ENCODE measurements at places on chromosomes 2 and 18.

- no peak for DNase-seq
Measured at GRCh38 chr18:46859855-46860254, 57.5 kb downstream of the PIAS2 start.

GRCh38 chr2:149422337-149422990 is 92.1 kb downstream of the LYPD6 start:
- DNase-seq, result no peak

DNA sequence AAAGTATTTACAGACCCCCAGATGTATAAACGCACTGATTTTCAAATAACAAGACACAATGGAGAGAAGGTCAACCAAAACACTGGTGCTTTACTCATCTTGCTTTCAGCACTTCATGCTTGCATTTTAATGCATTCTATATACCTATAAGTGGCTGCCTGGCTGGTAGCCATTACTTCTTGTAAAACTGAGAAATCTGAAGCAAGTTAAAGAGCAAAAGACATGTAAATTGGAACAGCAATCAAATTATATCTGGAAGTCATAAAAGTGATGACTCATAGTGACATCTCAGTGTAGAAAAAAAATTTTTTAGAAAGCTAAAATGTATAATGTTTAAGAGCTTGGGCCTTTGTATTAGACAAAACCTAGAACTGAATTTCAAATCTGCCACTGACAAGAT is 106.2 kb downstream of the CCDC141 start:
- no peak for DNase-seq

GRCh38 chr2:207139552-207139951 is 26.2 kb downstream of the KLF7 start:
- no peak for DNase-seq

DNA sequence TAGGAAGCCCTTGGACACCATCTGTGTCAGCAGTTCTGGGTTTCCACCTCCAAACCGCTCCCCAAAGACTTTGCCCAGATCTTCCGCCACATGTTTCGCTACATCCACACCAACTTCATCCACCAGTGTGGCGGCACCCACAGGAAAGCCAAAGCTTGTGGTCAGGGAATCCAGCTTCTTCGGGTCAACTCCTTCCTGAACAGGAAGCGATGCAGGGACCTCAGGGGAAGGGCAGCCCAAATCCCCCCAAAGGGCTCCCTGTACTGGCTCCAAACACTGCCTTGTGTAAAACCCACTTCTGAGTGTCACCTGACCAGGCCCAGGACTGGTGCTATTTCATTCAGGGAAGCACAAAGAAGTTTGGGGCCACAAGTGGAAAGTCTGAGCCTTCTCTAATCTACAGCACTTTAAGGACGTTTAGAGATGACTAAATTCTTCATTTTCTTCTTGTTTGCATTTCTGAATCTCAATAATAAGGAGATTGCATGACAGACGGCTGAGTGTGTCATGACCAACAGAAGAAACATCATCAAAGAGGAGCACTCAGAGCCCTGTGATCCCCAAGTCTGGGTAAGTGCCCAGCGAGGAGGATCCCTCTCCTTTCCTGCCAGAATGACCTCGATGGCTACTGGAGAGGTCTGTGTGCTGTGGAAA is 20.8 kb downstream of the GAREM2 start:
- DNase-seq, result no peak

GRCh38 chr2:206971805-206972204 is 32.5 kb downstream of the CPO start:
- DNase-seq, result no peak

- DNase-seq, result no peak
Measured at GRCh38 chr2:171235262-171235881, 74.7 kb upstream of the TLK1 start.

DNA sequence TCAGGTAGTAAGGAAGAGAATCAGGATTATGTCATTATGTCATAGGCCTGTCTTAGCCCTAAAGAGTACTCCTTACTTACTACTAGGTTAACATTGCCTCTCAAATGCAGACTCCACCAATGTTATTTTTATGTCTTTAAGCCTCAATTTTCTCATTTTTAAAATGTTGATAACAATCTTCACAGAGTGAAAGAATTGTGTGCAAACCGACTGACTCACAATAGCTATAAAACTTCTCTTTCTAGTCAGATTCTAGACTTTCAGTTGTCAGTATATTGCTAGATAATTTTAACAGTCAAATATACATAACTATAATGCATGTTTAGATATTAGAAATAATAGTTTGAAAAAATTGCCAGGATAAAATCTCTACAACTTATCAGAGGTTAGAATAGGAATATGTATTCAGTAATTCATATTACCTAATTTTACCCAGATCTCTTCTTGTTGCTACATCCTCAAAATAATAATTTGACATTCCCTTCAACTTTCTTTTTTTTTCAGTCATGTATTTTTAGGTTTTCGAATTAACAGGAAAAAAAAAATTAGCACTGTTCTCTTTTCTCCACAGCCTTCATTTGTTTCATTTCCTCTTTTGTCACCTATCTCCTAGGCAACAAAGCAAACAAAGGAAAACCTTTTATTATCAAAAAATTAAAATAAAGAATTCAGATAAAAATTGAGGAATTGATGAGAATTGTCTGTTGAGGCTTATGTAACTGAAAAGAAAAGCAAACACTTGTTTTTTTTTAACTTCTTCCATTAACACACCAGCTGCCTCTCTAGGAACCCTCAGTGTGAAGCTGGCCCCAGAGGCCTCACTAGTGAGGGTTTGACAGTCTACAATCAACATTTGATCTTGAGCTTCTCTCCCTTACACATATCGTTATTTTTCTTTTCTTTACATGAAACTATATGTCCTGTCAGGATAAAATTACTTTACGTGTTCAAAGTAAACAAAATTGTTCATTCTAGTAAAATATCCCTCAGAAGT is 279.0 kb downstream of the CALCRL start:
- DNase-seq, result no peak

DNA sequence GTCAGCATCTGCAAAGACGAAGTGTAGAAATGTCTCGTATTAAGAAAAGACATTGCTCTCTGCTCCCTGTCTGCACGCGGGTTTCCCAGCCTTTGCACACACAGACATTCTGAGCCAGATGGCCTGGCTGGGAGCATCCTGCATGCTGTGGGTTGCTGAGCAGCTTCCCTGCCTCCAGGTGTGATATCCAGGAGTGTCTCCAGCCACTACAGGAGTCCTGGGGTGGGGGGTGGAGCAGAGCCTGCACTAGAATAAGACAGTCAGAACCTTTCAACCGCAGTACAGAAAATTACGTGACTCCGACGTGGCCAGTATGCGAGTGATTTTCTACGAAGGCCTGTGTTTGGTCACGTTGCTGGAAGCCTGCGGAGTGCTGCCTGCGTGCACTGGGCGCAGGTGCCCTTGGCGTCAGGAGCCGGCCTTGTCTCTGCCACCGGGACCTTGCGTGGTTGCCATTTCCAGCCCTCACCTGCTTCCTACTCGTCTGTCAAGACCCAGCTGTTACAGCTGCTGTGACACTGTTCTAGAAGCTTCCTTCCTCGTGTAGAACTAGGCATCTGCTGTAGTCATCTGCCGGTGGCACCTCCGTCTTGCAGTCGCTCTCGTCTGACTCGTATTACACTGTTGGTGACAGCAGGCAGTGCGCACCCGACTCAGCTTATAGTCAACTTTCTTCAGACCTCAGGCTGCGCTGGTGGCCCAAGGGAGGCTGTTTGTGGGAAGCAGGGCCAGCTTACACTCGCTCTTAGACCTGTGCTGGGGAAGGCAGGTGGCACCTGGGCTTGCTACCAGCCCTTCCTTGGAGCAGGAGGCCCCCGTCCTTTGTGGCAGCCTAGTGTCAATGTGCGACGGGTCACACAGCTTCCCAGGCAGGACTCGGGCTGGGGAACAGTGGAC is 11.2 kb downstream of the CTDP1 start:
- no peak for DNase-seq

DNA sequence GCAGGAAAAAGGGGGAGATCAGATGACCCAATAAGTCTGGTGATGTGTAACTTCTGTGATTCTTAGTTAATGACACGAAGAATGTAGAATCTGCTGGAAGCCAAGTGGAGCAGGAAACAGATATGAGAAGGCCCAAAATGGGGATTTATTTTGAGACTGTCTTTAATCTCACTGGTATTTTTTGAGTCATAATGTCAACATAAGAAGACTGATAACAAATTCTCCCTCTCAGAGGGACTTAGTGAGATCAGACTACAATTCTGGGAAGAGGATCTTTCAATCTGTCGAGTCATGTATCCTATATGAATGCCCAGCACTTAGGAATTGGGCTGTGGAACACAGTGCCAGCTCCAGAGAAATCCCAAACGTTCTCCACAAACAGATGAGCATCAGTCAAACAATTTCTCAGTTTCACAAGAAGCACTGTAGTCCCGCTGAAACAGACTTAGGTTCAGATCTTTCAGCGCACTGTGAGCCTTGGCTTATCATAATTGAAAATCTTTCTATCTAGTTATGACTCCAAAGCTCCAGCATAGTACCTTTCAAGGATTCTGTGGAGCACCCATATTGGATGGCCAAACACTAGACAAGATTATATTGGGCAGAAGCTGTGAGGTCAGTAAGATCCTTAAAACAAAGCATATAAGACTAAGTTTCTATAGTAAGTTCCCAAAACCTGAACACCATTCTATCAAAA is 738.2 kb downstream of the LRP1B start:
- no peak for DNase-seq

DNA sequence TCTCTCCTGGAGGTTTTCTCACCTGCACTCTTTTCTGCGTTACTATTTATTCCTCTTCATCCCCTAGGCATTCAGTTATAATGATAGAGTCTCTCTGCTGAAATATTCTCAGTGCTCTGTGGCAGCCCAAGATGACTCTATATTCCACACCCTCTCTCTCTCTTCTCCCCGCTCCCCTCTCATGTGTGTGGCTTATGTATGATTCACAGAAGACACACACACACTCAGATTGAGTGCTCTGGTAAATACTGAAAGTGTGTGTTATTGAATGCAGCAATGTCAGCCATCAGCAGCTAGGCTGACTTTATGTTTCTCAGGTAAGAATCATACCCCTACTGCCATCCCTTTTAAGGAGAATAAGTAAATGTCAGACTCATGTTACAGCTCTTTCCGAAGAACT is 201.2 kb downstream of the SLC4A10 start:
- no peak for DNase-seq

GRCh38 chr2:121002597-121002996 is 266.9 kb downstream of the GLI2 start:
- no peak for DNase-seq

DNA sequence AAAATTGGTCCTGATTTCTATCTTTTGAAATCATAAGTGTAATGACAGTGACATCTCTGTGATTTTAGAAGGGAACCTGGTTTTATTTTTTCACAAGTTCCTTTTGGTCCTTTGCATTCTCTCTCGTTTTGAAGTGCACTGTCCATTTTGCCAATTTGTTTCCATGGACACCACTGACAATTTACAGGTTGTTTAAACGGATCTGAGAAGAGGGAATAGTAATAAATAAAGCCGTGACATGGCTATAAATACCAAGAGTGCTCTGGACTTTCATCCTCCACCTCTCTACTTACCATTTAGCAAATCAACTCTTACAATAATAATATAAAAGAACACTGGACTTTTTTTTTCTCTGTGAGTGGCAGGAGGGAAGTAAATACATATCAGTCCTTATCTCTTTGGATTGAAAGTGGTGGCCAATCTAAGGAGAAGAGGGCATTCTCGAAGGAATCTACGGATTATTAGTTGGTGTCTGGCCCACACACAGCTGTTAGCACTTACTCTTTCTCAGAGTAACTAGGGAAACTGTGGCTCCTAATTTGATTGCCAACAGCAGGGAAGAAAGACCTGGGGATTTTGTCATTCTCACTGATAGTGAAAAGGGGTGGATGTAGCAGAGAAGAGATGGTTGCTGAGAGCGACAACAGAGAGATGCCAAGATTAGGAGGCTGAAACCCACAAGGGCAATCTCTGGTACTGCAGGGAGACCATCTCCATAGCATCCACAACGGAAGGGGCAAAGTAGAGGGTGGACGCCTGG is 108.7 kb upstream of the FSHR start:
- no peak for DNase-seq

DNA sequence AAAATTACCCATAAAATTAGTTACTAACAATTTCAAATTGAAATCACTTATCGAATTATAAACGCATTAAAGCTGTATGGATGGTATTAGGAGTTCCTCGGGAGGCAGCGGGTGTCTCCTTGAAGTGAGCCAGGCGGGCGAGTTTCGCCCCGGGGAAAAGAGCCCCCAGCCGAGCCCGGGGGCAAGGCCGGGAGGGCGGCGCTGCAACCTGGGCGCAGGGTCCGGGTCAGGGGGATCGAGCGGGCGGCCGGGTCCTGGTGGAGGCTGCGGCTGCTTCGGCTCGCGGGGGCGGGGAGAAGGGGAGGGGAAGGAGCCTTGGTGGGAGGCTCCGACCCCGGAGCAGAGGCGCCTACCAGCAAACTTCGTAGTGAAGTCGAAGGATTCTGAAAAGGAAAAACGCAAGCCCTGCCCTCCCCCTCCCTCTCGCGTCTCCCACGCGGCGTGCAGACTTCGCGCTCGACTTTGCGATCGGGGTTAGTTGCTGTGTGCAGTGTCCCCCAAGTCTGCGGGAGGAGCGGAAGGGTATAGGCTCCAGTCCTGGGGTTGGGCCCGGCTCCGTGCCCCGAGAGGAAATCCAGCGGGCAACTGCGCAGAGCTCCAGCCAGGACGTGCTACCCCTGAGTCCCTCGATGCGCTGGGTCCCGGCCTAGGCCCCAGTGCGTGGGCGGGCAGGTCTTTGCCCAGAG is 140.8 kb downstream of the MEIS1 start:
- DNase-seq, result no peak

GRCh38 chr2:33107690-33108482 is 161.1 kb downstream of the LTBP1 start:
- DNase-seq, result no peak

DNA sequence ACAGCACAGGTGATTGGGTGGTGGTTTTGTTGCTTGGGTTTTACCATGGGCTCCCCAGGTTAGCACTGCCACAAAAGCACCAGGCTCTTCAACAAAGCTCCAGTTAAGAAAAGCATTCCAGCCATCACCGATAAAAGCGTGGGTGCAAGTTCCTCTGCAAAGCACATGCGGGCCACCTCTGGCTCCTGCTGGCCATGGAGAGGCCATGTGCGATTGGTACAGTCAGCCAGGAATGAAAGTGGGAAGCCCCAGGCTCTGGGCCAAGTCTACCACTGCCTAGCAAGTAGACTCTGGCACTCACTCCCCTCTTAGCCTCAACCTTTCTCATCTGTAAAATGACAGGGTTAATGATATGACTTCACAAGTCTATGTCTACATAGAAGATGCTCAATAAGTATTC is 36.0 kb downstream of the BCL11A start:
- DNase-seq, result no peak

- DNase-seq, result no peak
Measured at GRCh38 chr2:113818382-113818951, 62.0 kb upstream of the SLC35F5 start.

GRCh38 chr2:120677696-120678247 is 57.9 kb upstream of the GLI2 start:
- no peak for DNase-seq

- no peak for DNase-seq
Measured at GRCh38 chr2:179622112-179622511, 239.3 kb downstream of the ZNF385B start.

- no peak for DNase-seq
Measured at GRCh38 chr2:2182551-2183071, 148.5 kb downstream of the MYT1L start.
